Stimulated activated naive CD4-positive, alpha-beta T cell treated with Interleukin-2 at 50 U/mL for 16 hours (primary cell): ENCODE measurements at places on chromosomes 13 and 19.
A peak's percentile ranks its signal among the peaks of the same experiment; 100 is the strongest.

- DNase-seq = no peak
Measured at GRCh38 chr13:26225896-26226617, 3.9 kb upstream of the RNF6 start.

- no peak for DNase-seq
Measured at GRCh38 chr19:58007285-58007684, 4.7 kb upstream of the ZNF606 start.

DNA sequence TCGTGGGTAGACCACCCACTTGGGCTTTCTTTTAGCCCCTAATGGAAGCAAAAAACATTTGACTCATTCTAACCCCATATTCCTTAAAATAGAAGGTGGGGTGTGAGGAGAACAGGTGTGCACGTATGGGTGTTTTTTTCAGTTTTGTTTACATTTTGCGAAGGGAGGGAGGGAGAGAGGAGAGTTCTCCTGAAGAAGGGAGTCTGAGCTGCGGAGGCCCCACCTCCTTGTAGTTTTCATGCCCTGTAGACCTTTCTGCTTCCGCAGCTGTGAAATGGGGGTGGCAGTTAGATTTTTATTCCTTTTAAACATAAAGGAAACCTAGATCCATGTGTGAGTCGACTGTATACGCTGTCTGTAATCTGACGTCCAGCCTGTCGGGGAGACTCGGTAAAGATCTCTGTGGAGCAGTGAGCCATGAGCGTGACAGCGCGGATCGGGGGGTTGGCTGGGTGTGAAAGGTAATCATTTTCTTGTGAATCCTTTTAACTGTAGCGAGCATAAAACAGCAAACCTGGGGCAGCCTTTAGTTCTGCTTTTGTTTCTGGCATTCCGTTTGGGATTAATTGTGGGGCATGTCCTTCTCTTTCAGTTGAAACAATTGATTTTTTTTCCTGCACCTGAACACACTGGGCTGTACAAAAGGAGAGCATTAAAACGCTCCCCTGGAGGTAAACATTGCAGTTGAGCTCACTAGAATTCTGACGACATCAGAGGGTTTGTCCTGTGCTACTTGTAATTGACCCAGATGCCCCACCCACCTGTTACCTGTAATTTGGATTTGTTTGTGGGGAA is 2.3 kb downstream of the UPF1 start:
- no peak for DNase-seq

DNA sequence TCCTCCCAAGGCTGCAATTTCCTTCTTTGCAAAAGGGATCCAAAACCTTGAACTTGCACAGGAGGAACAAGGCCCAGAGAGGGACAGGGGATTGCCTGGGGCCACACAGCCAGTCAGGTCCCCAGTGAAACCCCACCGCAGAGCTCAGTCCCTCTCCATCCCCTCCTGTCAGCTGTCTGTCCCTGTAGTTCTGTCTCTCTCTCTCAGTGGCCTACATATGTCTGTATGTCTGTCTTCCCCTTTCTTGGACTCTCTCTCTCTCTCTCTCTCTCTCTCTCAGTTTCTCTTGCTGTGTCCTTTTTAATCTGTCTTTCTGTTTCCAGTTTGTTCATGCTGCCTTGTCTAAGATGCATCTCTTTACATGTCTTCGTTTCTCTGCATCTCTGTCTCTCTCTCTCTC is 11.5 kb downstream of the CEACAM19 start:
- DNase-seq = no peak

- DNase-seq = no peak
Measured at GRCh38 chr13:63297163-63297562, 1881.5 kb upstream of the PCDH20 start.

GRCh38 chr13:52651897-52652195 is 790 bp upstream of the SUGT1 start:
- DNase-seq = no peak

- no peak for DNase-seq
Measured at GRCh38 chr19:7701654-7702457, at the start of gene FCER2. Gene FCER2, minus strand, starts transcription at chr19:7702131. Its CDS starts 2,371 bp downstream, at chr19:7699760.

DNA sequence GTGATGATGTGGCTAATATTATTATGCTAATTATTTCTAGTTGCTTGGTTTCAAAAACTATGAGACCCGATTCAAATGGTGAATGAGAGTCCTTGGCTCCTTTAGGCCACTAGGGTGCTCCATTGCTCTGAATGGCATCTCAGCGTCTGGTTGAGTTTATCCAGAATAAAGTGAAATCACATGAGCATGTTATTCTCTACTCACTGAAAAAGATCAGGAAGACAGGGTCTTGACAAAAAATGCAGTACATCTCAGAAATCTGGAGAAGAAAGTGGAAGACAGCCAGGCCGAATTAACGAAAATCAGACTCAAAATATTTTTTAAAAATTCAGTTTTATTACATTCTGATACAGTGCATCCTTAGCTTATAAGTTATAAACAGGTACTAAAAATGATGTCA is 516.2 kb downstream of the MYO16 start:
- DNase-seq = no peak

- DNase-seq = no peak
Measured at GRCh38 chr19:18741124-18742121, 49.7 kb downstream of the COMP start.

DNA sequence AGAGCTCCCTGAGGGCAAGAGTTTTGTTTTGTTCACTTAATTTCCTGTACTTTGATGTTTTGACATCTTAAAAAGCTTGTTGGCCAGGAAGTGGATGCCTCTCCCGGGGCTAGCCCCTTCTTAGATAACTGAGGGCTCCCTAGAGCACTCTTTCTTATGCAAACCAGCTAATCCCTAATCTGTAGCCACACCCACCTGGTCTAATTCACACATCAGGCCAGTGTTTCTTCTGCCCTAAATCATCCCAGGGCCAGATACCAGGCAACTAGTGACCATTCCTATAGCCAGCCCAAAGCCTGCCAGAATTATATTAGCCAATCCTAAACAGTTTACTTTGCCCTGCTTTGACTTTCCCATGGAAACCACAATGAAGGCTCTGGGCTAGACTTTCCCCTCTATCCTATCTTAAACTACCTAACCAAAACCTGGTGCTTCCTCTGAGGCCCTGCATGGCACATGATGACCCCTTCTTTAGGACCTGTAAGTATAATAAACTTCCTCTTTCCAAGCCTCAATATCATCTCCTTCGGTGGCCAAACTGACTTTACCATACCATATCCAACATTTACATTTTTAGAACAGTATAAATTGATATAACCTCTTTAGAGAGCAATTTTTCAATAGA is 24.8 kb downstream of the WBP4 start:
- no peak for DNase-seq

DNA sequence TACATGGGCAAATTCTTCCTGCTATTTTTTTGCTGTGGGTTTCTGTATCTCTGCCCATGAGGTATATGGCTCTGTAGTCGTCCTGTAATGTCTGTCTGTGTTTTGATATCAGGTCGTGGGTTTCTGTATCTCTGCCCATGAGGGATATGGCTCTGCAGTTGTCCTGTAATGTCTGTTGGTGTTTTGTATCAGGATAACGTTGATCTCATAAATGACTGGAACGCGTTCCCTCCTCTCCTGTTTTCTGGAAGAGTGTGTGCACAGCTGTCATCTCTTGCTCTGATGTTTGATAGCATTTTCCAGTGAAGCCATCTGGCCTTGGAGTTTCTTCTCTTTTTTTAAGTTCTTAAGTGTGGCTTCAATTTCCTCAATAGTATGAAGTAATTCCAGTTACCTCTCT is 57.2 kb downstream of the SOX1 start:
- no peak for DNase-seq

DNA sequence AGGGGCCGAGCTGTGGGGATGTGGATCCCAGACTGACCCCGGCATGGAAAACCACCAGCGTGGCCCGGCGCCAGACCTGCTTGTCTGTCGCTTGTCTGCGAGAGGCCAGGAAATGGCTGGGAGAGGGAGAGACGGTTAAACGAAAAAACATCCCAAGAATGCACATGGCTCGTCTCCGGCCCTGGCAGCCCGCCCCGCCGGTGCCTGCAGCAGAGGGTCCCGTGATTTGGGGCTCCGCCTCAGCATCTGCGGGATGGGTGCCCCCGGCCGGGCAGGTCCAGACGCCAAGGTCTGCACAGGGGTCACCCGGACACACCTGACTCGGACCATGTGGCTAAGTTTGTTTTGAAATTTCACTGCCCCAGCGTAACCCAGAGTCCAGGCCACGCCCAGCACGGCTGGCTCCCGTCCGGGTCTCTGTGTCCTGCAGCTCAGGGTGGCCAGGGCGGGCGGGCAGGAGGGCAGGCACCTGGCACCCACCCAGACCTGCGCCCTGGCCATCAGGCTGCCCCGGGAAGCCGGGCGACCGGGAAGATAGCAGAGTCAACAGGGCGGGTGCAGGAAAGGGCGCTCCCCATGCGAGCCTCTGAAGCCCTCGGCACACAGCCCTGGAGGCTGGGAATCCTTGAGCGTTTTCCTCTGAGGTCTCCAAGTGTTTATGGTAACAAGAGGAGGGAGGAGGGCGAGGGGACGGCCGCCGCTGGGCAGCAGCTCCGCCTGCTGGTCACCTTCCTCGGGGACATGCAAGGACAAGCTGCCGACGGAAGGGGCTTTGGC is 103.2 kb downstream of the GADD45B start:
- peak; percentile 44 for DNase-seq

- no peak for DNase-seq
Measured at GRCh38 chr13:95140502-95140901, 160.7 kb downstream of the ABCC4 start.

GRCh38 chr13:113964251-113964995 is 9.5 kb downstream of the C13orf46 start:
- DNase-seq = no peak

GRCh38 chr13:32234914-32235313 is 80.2 kb downstream of the ZAR1L start:
- no peak for DNase-seq

GRCh38 chr13:38542601-38543000 is 144.3 kb upstream of the FREM2 start:
- no peak for DNase-seq

GRCh38 chr13:22278336-22278929 is 607.6 kb downstream of the FGF9 start:
- DNase-seq = peak; percentile 54

DNA sequence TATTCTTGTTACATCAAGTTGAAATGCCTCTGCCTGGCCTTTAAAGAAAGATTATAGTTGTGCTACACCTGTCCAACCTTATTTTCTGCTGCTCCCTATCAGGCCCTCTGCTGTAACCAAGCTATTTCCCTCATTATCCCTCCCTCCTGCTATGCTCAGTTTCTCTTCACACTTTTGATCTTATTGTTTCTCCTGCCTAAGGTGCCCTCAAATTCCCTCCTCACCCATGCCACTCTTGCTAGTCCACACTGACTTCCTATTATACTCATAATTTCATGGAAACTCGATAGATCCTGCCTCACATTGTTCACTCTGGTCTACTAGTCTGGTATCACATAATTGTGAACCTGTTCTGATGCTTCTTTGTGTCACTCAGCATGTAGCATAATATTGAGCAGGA is 19.4 kb upstream of the ESD start:
- no peak for DNase-seq

DNA sequence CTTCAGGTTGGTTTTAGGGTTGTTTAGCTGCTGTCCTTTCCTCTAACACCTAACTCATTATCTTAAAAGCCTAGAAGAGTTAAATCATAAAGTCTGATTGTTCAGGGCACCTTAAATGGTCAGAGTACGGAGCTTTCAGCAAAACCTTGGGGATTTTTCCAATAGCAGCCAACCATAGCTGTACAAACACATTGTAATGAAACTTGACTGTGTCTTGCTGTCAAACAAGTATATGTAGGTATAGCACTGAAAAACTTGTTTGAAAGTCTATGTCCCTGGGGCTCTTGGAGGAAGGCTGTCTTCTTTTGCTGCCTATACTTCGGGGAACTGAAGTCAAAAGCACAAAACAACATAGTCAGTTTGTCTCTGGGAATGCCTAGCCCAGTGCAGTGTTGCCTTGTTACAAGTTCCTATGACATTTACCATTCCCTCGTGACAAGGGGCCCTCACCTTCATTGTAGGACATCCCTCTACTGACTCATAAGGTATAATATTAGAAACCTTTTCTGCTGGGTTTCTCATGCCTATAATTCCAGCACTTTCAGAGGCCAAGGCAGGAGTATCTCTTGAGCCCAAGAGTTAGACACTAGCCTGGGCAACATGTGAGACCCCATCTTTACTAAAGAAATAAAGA is 474.5 kb upstream of the NBEA start:
- no peak for DNase-seq

GRCh38 chr19:44499559-44499958 is 763 bp downstream of the ZNF180 start:
- DNase-seq = no peak

- no peak for DNase-seq
Measured at GRCh38 chr13:34816245-34816884, 125.7 kb upstream of the NBEA start.

- no peak for DNase-seq
Measured at GRCh38 chr19:35661995-35662340, 4.3 kb upstream of the UPK1A start.

- DNase-seq = no peak
Measured at GRCh38 chr13:64867856-64868255, 2362.3 kb downstream of the PCDH9 start.

GRCh38 chr13:98301721-98302120 is 124.7 kb upstream of the RNF113B start:
- DNase-seq = no peak

GRCh38 chr13:19737844-19738557 is 44.7 kb downstream of the PSPC1 start:
- no peak for DNase-seq

DNA sequence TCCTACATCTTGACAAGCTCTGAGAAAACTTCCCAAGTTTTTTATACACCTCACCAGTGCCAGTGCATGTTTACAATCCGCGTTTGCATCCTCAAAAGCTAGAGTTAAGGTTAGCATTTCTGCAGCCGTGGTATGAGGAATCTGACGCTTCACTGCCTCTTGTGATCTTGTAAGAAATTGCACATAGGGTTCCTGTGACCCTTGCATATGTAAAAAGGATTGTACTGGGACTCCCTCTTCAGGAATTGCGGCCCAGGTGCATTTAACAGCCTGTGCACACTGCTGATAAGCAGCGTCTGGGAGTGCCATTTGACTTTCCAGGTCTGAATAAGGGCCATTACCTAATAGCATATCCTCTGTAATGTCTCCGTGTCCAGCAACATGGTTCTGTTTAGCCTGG is 15.3 kb downstream of the FPR3 start:
- DNase-seq = no peak

DNA sequence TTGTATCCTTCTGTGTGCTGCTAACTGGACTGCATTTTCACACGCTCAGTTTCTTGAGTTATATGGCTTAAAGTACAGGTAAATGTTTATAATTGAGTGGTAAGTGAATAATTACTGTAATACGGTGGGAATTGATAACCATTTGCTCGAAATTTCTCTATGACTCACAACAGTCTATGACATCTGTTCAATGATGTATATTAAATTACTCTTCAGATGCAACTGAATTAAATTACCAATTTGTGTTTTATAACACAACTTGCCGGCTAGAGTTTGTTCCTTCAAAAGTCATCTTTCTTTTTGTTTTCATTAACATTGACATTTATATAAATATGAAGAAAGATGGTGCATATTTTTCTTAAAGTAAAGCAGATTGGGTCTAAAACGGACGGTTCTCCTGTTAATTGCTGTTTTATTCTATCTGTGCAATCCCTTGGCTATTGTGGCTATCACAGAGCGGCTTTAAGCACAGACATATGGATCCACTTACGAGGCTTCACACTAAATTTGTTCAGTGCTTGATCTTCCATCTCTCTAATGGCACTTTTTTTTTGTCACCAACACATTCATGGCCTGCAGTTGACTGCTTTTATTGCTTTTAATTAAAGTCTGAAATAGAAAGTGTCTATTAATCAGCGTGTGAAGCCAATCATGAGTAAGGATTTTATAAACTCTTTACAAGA is 1291.6 kb upstream of the SLC10A2 start:
- DNase-seq = no peak

- DNase-seq = no peak
Measured at GRCh38 chr19:48484931-48485612, 15.9 kb downstream of the CYTH2 start.
